ENCODE measurements at places on chromosomes 1 and 21.

GRCh38 chr1:243733670-243734307 is 116.3 kb downstream of the AKT3 start:
- no peak for DNase-seq

DNA sequence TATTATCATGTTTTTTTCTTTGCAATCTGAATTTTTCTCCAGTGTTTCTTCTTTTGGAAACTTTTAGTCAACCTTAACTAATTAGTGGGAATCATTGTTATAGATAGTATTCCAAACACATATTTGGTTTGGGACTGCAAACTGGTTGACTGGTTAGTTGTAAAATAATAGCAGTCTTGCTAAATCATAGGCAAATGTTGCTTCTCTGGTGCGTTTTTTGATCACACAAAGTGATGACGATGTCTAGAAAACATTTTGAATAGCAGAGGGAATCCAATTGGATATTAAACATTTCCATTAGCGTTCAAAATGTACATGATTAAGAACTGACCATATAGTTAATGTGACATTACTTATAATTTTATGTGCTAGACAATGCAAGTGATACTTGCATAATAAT is 4.5 kb downstream of the DNAJB4 start:
- no peak for DNase-seq

- no peak for DNase-seq
Measured at GRCh38 chr21:34844013-34844923, 175.5 kb downstream of the CLIC6 start.

- no peak for DNase-seq
Measured at GRCh38 chr1:226148121-226148648, 38.4 kb downstream of the ACBD3 start.

DNA sequence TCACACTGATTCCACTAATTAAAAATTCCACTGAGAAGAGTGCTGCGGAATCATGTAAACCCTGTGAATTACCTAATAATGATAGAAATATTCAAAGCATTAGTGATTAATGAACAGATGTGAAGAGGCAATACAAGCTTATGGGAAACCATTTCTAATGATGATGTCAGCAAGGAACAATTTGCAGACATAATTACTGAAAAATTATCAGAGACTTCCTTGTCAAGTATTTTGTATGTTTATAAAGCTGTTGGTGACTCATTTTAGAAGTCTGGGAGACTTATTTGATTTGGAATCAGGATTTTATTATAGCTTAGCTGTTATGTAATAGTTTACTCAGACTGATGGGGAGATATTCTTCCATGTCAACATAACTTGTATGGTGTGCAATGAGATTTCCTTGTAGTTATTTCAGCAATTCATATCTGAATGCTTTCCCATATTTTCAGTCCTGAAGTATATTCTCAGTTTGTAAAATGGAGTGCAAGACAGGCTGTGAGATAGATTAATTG is 135.5 kb downstream of the TGFB2 start:
- no peak for DNase-seq

GRCh38 chr1:185719021-185719420 is 15.2 kb upstream of the HMCN1 start:
- DNase-seq = peak; percentile 36

DNA sequence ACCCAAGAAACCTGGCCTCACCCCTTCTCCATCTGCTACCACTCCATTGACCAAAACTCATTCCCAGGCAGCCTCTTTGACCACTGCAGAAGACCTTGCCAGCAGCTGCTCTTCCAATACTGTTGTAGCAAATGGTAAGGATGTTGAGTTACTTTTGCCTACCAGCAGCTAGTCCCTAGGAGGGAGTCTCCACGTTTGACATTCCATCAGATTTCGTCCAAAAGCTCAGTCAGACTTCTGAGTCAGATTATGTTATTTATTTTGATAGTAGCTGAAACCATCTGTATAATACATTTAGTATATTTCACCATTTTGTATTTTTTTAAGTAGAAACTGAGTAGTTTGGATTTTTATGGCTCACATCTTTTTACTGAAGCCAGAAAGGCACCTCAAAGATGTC is 51.5 kb upstream of the WNT2B start:
- no peak for DNase-seq

GRCh38 chr1:159071970-159072582 is 4.5 kb downstream of the AIM2 start:
- peak; percentile 65 for DNase-seq

GRCh38 chr1:85283475-85284199 is 7.2 kb upstream of the BCL10 start:
- DNase-seq = no peak

DNA sequence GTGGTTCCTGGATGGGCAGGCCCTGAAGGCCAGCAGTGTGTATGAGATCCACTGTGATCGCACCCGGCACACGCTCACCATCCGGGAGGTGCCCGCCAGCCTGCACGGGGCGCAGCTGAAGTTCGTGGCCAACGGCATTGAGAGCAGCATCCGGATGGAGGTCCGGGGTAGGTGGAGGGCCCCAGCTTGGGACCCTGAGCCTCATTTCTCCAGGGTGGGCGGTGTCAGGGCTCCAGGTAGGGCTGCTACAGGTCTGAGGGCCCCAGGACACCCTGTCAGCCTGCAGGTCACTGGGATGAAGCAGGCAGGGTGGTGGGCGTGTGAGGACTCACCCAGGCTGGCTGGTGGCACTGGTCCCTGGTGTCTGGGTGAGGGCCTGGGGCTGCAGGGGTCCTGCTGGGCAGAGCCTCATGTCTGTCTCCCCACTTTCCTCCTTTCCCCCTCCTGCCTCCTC is 7.8 kb downstream of the OBSCN start:
- DNase-seq = no peak

GRCh38 chr1:81114191-81114590 is 686.5 kb upstream of the ADGRL2 start:
- DNase-seq = no peak

DNA sequence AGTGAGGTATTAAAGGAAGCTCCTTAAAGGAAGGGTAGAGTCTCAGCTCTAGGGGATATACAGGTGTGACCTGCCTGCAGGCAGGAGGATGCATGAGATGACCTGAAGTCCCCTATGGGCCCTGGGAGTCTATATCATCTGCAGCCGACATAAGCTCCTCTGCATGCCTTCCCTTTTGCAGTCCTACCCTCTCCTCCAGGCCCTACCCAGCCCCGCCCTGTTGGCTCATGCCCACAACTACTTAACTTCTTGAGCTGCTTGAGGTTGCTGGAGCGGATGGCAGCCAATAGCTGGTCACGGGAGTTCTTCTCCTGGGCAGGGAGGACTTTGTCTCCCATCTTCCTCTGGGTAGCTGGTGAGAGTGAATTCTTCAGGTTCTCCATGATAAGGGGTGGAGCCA is 10.3 kb downstream of the SHISA4 start:
- no peak for DNase-seq

DNA sequence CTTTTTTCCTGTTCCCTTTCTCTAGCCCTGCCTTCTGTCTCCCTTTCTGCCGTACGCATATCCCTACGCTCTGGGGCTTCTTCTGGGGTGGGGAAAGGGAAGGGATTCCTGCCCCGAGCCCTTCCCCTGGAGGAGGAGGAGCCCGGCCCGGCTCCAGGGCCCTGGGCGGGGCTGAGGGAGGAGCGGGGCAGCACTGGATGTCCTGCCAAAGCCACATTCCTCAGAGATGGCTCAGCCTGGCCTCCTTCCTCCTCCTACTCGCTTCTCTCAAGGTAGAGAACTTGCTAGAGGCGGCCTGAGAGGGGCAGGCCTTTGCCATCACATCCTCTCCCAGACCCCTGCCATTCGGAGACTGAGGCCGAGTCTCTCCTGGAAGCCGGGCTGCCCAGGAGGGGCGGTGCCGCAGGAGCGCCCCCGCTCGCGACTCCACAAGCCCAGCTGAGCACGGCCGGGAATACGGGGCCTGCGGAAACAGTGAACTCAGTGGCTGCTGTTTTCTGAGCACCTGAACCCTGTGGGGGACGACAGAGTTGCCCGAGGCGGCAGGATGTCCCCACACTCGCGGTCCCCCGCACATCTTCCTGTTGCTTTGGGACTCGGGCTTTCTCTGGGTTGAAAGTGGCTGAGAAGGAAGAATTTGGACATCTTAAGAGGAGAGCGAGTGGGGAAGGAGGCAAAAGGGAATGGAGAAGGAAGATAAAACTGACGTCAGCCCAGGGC is 12.2 kb downstream of the ADAMTSL4 start:
- DNase-seq = peak; percentile 92

- DNase-seq = no peak
Measured at GRCh38 chr1:192615055-192615454, 20.9 kb upstream of the RGS13 start.

Data from D341Med (cell line).